ENCODE measurements at places on chromosomes 2 and 18. TPM values are rescaled to one million over a fixed set of nuclear protein-coding genes. Genes with fewer than 3 reads are reported as not detected.

GRCh38 chr2:70367722-70368323 lies 66.0 kb upstream of the FAM136A start:
- H3K4me1 ChIP-seq: no peaks in the 10 kb centered on the region
- H3K36me3 ChIP-seq: no peaks in the 10 kb centered on the region
- no peak overlapping the region for H3K27ac ChIP-seq
- DNase-seq: no peak

DNA sequence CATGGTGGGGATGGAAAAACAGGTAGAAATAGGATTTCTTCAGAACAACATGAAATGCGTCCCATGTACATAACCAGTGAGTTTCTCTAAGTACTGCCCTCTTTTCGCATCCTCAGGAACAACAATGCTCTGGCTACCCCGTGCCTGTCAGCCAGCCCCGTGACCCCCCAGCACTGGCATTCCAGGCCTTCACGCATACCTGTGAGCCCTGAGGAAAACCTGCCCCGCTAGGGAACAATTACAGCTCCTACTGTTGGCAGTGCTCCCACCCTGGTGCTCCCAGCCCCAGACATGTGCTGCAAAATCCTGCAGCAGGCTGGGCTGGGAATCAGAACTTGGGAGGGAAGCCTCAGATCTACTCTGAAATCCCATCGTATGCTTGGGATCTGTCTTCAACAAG lies 9.1 kb downstream of the SMAD7 start:
- 0 out of 2 replicates have a peak, but pooled peaks cover 2% of the 10 kb centered on the region for H3K4me1 ChIP-seq
- no peak overlapping the region for H3K27ac ChIP-seq
- DNase-seq: no peak
- H3K36me3 ChIP-seq: no peaks in the 10 kb centered on the region

GRCh38 chr2:171568089-171568488 lies 45.8 kb downstream of the CYBRD1 start:
- H3K27ac ChIP-seq: no peak overlapping the region
- H3K4me1 ChIP-seq: no peaks in the 10 kb centered on the region

- no peaks in the 10 kb centered on the region for H3K36me3 ChIP-seq
- DNase-seq: no peak
- no peak overlapping the region for H3K4me3 ChIP-seq
- H3K27me3 ChIP-seq: no peaks in the 10 kb centered on the region
- H3K4me1 ChIP-seq: no peaks in the 10 kb centered on the region
Observed at GRCh38 chr18:10053861-10054260, 140.0 kb downstream of the VAPA start.

- H3K36me3 ChIP-seq: no peaks in the 10 kb centered on the region
- no peak overlapping the region for H3K4me3 ChIP-seq
- H3K27me3 ChIP-seq: no peaks in the 10 kb centered on the region
- peak; percentile 46 for DNase-seq
Observed at GRCh38 chr2:67631483-67631882, 234.3 kb downstream of the ETAA1 start.

- DNase-seq: no peak
- H3K4me3 ChIP-seq: no peak overlapping the region
- H3K27ac ChIP-seq: no peak overlapping the region
- H3K4me1 ChIP-seq: no peaks in the 10 kb centered on the region
Observed at GRCh38 chr18:5145168-5145825, 51.8 kb downstream of the AKAIN1 start.

- no peak overlapping the region for H3K27ac ChIP-seq
- no peak for DNase-seq
- H3K4me1 ChIP-seq: peaks cover 18% of the 10 kb centered on the region
- H3K36me3 ChIP-seq: no peaks in the 10 kb centered on the region
- H3K27me3 ChIP-seq: no peaks in the 10 kb centered on the region
Observed at GRCh38 chr2:24365051-24365450, 4.7 kb upstream of the ITSN2 start.

DNA sequence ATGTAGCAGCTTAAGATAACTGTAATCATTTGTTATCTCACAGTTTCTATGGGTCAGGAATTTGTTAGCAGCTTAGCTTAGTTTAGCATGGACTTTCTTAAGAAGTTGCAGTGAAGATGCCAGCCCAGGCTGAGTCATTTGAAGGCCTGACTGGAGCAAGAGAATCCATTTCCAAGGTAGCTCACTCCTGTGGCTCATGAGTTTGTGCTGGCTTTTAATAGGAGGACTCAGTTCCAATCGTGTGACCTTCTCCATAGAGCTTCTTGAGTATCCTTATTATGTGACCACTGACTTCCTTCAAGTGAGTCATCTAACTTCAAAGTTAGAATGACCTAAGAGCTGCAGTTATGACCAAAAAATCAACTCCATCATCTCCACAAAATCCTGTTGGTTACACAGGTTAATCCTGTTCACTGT lies 1.4 kb downstream of the GPATCH11 start:
- H3K4me1 ChIP-seq: peaks cover 66% of the 10 kb centered on the region
- peaks cover 8% of the 10 kb centered on the region for H3K36me3 ChIP-seq
- peak overlapping the region; percentile 83 for H3K4me3 ChIP-seq
- H3K27ac ChIP-seq: peak overlapping the region; percentile 28
- H3K27me3 ChIP-seq: no peaks in the 10 kb centered on the region

DNA sequence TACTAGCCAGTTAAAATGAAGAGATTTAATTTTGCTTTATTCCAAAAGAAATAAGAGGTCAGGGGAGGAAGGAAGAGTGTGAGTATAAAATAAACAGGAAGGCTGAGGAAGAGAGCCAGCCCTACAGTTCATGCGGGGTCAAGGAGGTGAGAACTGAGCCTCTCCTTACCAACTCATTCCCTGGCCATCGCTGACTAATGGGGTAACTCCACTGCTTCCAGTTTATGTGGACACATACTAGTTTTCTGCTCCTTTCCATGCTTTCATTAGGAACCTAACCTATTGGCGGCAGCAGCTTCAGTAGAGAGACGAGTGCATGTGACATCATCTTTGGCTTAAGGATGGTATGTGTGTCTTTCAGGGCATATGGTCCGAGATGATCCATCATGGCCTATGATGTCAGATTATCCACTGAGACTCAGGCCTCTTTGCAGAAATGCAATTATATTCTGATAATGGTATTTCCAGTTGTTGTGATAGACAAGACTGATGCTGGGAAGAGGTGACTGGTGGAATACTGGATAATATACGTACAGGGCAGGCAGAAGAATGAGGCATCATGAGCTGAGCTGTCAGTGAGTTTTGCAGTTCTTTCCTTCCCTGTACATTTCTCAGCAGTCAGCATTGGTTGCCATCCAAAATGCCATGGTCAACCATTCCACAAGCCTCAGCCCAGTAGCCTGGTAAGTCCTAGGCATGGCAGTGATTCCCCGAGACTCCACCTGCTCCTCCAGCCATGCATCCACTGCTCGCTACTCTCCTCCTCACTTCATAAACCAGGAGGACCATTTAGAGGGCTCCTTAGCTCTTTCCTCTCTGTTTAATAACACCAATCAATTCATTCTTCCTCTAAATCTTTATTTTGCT lies 184.6 kb upstream of the OSR1 start:
- H3K27me3 ChIP-seq: no peaks in the 10 kb centered on the region
- DNase-seq: no peak
- no peak overlapping the region for H3K27ac ChIP-seq

- no peaks in the 10 kb centered on the region for H3K36me3 ChIP-seq
- H3K4me3 ChIP-seq: no peak overlapping the region
- H3K27me3 ChIP-seq: no peaks in the 10 kb centered on the region
- H3K27ac ChIP-seq: no peak overlapping the region
Observed at GRCh38 chr2:48126162-48126561, 219.9 kb upstream of the FBXO11 start.

GRCh38 chr2:158181171-158181570 lies 79.5 kb downstream of the UPP2 start:
- no peaks in the 10 kb centered on the region for H3K36me3 ChIP-seq
- H3K4me3 ChIP-seq: no peak overlapping the region
- no peaks in the 10 kb centered on the region for H3K27me3 ChIP-seq
- H3K4me1 ChIP-seq: no peaks in the 10 kb centered on the region
- no peak overlapping the region for H3K27ac ChIP-seq
- no peak for DNase-seq

- no peaks in the 10 kb centered on the region for H3K36me3 ChIP-seq
- H3K4me3 ChIP-seq: no peak overlapping the region
- no peak for DNase-seq
- no peak overlapping the region for H3K27ac ChIP-seq
- peaks cover 50% of the 10 kb centered on the region for H3K4me1 ChIP-seq
Observed at GRCh38 chr2:24576617-24577016, 85.6 kb downstream of the NCOA1 start.

DNA sequence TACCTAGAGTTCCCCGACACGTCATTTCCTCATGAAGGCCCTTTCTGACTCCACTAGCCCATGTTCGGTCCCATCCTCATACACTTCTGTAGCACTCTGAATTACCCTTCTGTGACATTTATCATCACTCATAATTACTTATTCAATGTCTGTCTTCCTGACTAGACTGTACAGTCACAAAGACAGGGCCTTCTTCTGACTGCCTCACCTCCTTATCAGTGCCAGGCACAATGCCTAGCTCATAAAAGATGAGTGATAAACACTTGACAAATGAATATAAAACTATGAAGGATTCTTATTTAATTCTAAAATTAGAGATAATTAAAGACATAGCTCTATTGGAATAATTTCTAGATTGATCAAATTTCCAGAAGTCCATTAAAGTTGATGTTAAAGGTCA lies 1.4 kb upstream of the UBXN4 start:
- H3K36me3 ChIP-seq: peaks cover 4% of the 10 kb centered on the region
- no peak for DNase-seq
- H3K27me3 ChIP-seq: no peaks in the 10 kb centered on the region

DNA sequence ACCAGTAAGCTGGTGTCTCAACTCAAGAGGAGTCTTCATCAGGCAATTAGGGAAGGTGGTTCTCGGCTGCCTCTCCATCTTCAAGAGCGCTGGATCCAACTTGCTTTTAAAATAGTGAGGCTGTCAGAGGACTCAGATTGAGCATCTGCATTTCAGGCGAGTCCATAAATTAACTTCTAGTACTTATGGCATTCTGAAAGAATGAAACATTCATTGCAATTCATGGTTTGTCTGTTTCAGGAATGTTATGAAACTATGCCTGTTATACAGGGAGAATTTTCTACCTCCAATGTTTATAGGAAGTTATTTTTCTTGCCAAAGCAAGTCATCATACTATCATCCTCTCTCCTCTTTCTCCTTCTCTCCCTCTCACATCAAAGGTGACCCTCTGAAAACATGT lies 883.2 kb downstream of the SLC4A3 start:
- no peaks in the 10 kb centered on the region for H3K4me1 ChIP-seq
- no peaks in the 10 kb centered on the region for H3K36me3 ChIP-seq
- no peak overlapping the region for H3K4me3 ChIP-seq
- no peaks in the 10 kb centered on the region for H3K27me3 ChIP-seq

- H3K36me3 ChIP-seq: no peaks in the 10 kb centered on the region
- H3K27ac ChIP-seq: no peak overlapping the region
- H3K4me3 ChIP-seq: no peak overlapping the region
- H3K4me1 ChIP-seq: no peaks in the 10 kb centered on the region
- DNase-seq: no peak
- no peaks in the 10 kb centered on the region for H3K27me3 ChIP-seq
Observed at GRCh38 chr2:23614701-23615100, 229.7 kb downstream of the KLHL29 start.

- H3K27ac ChIP-seq: no peak overlapping the region
- no peak overlapping the region for H3K4me3 ChIP-seq
- H3K36me3 ChIP-seq: no peaks in the 10 kb centered on the region
- DNase-seq: no peak
- H3K27me3 ChIP-seq: no peaks in the 10 kb centered on the region
Observed at GRCh38 chr2:152355409-152355831, 20.4 kb downstream of the FMNL2 start.

- no peaks in the 10 kb centered on the region for H3K36me3 ChIP-seq
- H3K4me3 ChIP-seq: peak overlapping the region; percentile 52
Observed at GRCh38 chr18:5309888-5310470, 14.5 kb upstream of the ZBTB14 start.

GRCh38 chr2:191001032-191001431 lies 12.9 kb downstream of the STAT1 start:
- H3K27ac ChIP-seq: no peak overlapping the region
- no peak for DNase-seq
- H3K4me3 ChIP-seq: no peak overlapping the region
- no peaks in the 10 kb centered on the region for H3K27me3 ChIP-seq
- H3K4me1 ChIP-seq: no peaks in the 10 kb centered on the region
- H3K36me3 ChIP-seq: peaks cover 65% of the 10 kb centered on the region

DNA sequence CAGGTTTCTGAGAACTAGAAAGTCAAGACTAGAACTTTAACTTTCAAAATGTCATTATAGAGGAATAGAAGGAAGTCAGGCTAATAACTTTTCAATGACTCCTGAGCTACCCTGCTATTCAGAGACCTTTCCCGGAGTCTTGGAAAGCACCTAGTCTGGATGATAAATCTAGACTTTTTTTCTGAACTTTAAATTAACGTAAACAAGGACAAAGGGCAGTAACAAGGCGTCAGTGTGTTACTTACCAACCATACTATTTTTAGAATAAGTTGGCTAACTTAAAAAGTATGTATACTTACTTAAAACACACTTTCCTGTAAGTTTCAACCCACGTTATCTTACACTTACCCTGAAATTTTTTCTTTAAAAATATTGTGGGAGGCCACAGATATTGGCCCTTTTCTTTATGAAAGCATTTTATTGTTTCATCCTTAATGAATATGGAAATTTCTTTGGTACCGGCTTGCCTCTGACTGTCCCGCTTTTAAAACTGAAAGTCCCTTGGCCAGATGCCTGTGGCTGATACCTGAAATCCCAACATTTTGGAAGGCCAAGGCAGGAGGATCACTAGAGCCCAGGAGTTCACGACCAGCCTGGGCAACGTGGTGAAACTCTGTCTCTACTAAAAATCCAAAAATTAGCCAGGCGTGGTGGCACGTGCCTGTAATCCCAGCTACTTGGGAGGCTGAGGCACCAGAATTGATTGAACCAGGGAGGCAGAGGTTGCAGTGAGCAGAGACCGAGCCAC lies 9.7 kb downstream of the PMAIP1 start:
- no peak for DNase-seq
- H3K27me3 ChIP-seq: no peaks in the 10 kb centered on the region
- peaks cover 47% of the 10 kb centered on the region for H3K4me1 ChIP-seq
- no peaks in the 10 kb centered on the region for H3K36me3 ChIP-seq
- no peak overlapping the region for H3K4me3 ChIP-seq
- no peak overlapping the region for H3K27ac ChIP-seq

DNA sequence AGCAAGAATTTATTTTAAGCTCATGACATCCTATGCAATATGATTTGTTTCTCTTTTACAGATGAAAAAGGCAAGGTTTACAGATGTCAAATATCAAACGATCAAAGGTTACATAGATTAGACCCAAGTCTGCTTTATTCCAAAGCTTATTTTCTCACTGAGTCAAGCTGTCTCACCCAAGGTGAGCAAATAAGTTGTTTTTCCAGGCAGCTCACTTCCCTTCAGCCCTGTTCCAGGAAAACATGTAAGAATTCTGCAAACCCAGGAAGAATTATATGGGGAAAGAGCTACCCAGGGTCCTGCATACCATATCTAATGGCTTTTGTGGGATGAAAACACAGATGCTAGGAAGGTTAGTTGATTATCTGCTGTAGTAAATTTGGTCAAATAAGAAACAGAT lies 57.7 kb upstream of the SCN9A start:
- peaks cover 10% of the 10 kb centered on the region for H3K4me1 ChIP-seq
- no peak for DNase-seq
- no peak overlapping the region for H3K4me3 ChIP-seq
- H3K27me3 ChIP-seq: no peaks in the 10 kb centered on the region
- no peaks in the 10 kb centered on the region for H3K36me3 ChIP-seq

The COL5A2 gene
- 3.0 TPM for total RNA-seq

The WDR35 gene
- total RNA-seq: 15.9 TPM

The EGR4 gene
- 0.14 TPM for total RNA-seq

The DYNC2LI1 gene
- total RNA-seq: 28.1 TPM

The CEP68 gene
- 23.4 TPM for total RNA-seq

The ACVR1C gene
- total RNA-seq: not detected

The ST6GAL2 gene
- total RNA-seq: 0.82 TPM

The SERPINB3 gene
- not detected for total RNA-seq
